CD4-positive, alpha-beta T cell treated with Interleukin-4 for 4 hours (primary cell): ENCODE measurements at places on chromosomes 13 and 19.
A peak's percentile ranks its signal among the peaks of the same experiment; 100 is the strongest.

DNA sequence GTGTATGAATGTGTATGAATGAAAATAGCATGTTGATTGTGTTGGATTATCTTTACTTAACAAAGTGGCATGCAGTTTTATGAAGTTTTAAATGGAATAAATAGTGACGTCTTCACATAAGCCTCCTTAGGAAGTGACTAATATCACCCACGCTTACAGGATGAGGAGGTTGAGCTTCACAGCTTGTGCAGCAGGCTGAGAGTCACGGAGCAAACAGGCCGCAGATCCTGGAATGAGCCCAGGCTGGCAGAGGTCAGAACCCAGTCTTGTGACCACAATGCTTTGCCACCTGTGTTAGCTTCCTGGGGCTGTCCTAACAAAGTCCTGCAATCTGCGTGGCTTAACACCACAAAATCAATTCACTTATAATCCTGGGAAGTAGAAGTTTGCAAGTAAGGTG, 20.8 kb downstream of the LAIR2 start:
- DNase-seq = no peak

DNA sequence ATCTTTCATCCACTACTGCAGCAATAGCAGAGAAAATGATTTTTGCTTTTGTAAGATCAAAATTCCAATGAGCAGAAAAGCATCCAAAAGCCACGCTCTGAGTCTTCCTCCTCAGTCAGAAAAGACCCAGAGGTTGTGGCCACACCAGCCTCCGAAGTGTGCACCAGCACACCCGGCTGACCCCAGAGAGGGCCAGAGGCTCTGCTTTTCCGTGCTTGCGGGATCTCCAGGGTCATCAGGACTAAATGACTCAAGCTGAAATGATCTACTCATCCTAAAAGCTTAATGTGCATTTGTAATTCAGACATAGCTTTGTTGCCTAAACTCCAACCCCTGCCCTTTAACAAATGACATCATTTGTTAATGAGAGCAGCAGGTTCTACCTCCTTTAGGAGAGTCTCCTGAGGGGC, 16.5 kb downstream of the RXFP2 start:
- no peak for DNase-seq

DNA sequence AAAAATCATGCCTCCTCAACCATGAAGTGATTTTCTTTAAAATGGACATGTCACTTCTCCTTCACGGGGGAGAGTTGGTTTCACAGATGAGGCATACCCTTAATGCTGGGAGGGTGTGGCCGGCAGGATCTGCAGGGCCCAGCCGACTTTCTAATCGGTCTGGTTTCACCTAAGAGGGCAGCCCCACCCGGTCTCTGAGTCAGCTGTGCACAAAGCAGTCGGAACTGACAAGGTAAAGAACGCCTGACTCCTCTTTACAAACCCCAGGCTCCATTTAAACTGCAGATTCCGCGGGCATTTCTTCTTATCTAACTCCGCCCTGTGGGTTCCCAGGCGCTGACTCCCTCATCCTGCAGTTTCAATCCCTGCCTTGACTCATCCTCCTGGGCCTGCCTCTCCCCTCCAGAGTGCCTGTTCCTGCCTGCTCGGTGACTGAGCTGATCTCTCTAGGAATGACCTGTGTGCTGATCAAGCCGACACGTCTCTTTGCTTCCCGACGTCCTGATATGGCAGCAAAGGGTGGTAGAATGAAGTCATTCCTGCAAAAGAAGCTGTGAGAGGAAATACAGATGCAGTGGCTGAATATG, 63.4 kb downstream of the EFNB2 start:
- no peak for DNase-seq

GRCh38 chr19:32018014-32018413, 327.4 kb upstream of the ZNF507 start:
- DNase-seq = no peak

DNA sequence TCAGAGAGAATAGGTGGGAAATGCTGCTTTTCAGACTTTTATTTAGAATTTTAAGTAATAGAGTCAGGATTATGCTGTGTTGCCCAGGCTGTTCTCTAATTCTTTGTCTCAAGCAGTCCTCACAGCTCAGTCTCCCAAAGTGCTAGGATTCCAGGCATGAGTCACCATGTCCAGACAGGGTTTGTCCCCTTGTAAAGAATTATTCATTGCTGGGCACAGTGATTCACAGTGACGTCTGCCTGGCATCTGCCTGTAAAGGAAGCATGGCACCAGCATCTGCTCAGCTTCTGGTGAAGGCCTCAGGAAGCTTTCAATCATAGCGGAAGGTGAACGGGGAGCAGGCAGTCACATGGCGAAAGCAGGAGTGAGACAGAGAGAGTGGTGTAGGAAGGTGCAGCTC, 17.7 kb downstream of the ZNF763 start:
- no peak for DNase-seq

GRCh38 chr13:47841151-47841550, 159.9 kb downstream of the SUCLA2 start:
- no peak for DNase-seq

- DNase-seq = no peak
Measured at GRCh38 chr19:16804176-16804575, 25.0 kb upstream of the SIN3B start.

GRCh38 chr13:101049166-101049850, 367.0 kb downstream of the NALCN start:
- DNase-seq = no peak

- no peak for DNase-seq
Measured at GRCh38 chr13:35163674-35164073, 221.6 kb downstream of the NBEA start.

- no peak for DNase-seq
Measured at GRCh38 chr13:112448621-112449544, 72.7 kb downstream of the SPACA7 start.

DNA sequence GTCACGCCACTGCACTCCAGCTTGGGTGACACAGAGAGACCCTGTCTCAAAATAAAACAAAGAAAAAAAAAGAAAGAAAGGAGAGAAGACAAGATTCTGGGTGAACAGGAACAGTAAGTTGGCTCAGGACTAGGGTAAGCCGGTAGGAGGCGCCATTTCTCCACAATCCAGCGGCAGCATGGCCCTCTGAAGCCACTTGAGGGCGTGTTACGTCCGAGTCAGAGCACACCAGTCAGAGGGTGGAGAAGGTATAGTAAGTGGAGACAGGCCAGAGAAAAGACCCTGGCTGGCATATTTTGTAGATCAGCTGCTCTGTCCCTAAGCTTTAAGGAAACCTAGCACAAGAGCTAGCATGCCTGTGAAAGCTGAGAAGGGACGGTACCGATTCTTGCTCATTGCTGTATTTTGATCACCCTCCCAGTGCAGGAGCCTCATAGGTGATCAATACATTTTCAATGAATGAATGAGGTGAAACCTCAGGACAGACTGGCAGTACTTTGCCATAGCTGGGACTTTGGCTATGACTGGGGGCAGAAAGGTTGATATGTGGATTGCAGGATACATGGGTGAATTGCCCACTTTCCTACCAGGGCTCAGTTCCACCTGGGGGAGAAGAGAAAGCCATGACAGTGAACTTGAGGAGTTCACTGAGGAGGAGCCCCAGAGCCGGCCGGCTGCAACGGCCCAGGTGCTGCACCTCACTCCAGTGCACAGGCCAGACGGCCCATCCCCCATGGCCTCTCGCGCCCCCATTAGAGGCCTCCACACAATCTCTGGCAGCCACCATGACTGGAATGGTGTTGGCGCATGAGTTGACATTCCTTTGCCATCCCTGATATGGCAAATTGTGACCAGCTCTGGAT, 23.5 kb downstream of the POU2F2 start:
- peak; percentile 88 for DNase-seq

DNA sequence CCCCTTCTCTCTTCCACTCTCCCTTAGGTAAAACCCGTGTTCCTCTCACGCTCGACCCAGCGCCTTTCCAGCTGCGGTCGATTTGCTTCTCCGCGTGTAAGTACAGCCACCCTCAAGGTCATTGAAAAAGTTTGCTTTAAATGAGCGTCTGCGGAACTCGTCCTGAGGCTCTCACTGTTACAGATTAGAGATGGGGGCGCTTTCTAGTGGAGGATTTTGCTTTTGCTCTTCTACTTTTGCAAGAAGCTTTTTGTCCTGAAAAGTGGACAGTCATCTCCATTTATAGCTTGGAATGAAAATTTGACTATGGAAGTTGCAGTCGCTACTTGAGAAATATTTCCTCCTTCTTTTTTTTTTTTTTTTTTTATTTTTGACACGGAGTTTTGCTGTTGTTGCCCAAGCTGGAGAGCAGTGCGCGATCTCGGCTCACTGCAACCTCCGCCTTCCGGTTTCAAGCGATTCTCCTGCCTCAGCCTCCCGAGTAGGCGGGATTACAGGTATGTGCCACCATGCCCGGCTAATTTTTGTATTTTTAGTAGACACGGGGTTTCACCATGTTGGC, 595 bp upstream of the RAB20 start:
- DNase-seq = peak; percentile 12

GRCh38 chr13:77811381-77811780, 107.2 kb downstream of the EDNRB start:
- no peak for DNase-seq

DNA sequence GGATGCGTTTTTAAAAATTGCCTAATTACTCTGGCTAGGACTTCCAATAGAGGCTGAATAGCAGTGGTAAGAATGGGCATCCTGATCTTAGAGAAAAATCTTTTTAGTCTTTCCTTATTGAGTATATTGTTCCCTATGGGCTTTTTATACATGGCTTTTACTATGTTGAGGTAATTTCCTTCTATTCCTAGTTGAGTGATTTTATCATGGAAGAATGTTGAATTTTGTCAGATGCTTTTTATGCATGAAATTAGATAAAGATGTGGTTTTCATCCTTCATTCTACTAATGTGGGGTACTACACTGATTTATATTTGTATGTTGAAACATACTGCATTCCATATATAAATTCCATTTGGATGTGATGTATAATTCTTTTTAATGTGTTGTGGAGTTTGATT, 2673.8 kb downstream of the PCDH9 start:
- DNase-seq = no peak

GRCh38 chr19:17841371-17841809, 6.4 kb downstream of the JAK3 start:
- DNase-seq = no peak

- DNase-seq = peak; percentile 63
Measured at GRCh38 chr13:31909864-31910551, 121.6 kb upstream of the FRY start.

GRCh38 chr13:22175241-22175640, 504.4 kb downstream of the FGF9 start:
- DNase-seq = no peak

DNA sequence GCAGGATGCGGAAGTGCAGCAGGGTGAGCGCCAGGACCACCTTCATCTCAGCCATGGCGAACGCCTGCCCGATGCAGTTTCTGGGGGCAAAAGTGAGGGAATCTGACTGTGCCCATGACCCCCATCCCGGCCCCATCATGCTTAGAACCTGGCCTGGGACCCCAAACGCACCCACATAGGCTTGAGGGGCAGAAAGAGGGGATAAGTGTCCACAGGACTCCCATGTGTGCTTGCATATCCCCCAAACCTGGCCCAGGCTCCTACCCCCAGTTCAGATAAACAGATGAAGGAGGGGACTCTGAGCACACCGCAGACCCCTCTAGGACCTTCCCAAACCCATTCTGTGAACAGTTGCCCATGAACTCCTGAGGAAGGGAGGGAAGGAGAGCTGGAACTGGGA, 16.0 kb upstream of the CYP4F2 start:
- DNase-seq = no peak

DNA sequence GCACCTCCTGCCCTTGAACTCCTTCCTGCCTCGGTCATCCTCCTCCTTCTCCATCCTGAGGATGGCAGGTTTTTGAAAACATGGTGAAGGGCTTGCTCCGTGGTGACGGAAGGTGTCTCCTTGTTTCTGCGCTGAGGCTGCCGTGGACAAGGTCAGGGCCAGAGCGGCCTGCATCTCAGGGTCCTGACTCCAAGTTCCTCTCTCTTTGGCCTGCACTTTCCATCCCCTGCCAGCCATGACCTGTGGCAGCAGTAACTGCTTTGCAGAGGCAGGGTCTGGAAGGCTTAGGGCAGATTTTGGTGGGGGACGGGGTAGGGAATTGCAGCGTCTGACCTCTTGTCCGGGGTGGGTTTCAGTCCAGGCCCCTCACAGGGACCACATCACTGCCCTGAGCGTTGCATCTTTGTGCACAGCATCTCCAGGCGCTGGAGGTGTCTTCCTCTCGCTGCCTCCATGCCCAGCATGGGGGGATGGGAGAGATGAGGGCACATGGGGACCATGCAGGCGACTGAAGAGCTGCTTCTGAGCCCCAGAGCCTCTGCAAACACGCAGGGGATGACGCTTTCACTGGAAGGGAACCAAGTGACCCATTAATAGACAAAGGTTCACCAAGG, 216.8 kb downstream of the TEX29 start:
- DNase-seq = no peak

DNA sequence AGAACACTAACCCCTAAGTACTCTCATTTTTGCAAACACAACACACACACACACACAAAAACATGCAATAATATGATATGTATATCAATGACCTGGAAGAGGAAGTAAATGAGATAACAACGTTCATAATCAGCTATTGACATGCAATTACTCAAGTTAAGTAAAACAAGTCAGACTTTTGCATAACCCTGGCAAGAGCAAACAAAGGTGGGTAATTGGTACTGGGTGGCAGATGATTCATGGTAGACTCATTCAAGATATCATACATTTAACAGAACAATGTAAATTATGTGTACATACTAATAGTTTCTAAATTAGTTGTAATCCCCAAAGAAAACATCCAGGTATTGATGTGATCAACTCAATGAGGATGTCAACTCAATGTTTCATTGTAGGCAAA, 508.8 kb downstream of the DACH1 start:
- DNase-seq = no peak

GRCh38 chr13:113907635-113908617, 44.0 kb upstream of the GAS6 start:
- no peak for DNase-seq

DNA sequence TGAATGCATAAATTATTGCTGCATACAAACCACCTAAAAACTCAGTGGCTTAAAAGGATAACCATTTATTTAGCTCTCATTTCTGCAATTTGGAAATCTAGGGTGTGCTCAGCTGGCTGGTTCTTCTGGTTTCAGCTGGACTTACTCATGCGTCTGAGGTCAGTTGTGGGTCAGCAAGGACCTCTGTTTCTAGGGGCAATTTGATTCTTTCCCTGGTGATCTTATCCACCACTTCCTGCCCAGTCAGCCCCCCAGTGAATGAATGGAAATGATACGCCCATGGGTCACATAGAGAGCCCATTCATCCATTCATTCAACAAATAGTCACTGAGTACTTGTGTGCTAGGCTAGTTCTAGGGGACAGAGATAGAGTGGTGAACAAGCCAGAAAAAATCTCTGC, 9.9 kb downstream of the FXYD5 start:
- DNase-seq = no peak

- DNase-seq = no peak
Measured at GRCh38 chr19:45762870-45763631, 6.0 kb downstream of the SIX5 start.

- DNase-seq = no peak
Measured at GRCh38 chr19:38721979-38722773, 22.1 kb downstream of the CAPN12 start.

GRCh38 chr19:18782559-18783225, 8.4 kb downstream of the COMP start:
- DNase-seq = no peak

GRCh38 chr13:44930280-44930679, 59.0 kb downstream of the NUFIP1 start:
- DNase-seq = no peak
